Activated CD4-positive, alpha-beta T cell treated with anti-CD3 and anti-CD28 coated beads for 36 hours (primary cell): ENCODE measurements at places on chromosomes 3 and 15. TPM values are rescaled to one million over a fixed set of nuclear protein-coding genes. Genes with fewer than 3 reads are reported as not detected.

Gene TMOD2
- 5.4 TPM for total RNA-seq

Gene ZNF502
- total RNA-seq = 2.4 TPM

Gene KIF7
- 2.3 TPM for total RNA-seq

Gene ZNF710
- 34.9 TPM for total RNA-seq

Gene ROBO1
- 2.1 TPM for total RNA-seq

Gene TMEM41A
- total RNA-seq = 21.6 TPM

Gene ADAMTSL3
- total RNA-seq = not detected

Gene SERPINI2
- total RNA-seq = not detected

Gene NEK10
- 0.19 TPM for total RNA-seq

Gene CPLX3
- not detected for total RNA-seq

Gene CSPG4
- not detected for total RNA-seq

Gene MYL3
- not detected for total RNA-seq

Gene SAXO2
- 4.4 TPM for total RNA-seq

Gene ANKUB1
- not detected for total RNA-seq

Gene SERINC4
- total RNA-seq = 0.42 TPM

Gene VPS39
- 49.5 TPM for total RNA-seq
